Activated CD8-positive, alpha-beta memory T cell treated with anti-CD3 and anti-CD28 coated beads, Interleukin-2, amount 10 ng/mL, durations not matched to agents 7 days and 5 days (primary cell): ENCODE measurements at places on chromosomes 13 and 19. TPM values are rescaled to one million over a fixed set of nuclear protein-coding genes. Genes with fewer than 3 reads are reported as not detected.

LRRC4B gene
- total RNA-seq = not detected

CYP4F2 gene
- total RNA-seq = not detected

UGGT2 gene
- total RNA-seq = not detected

CLDN10 gene
- not detected for total RNA-seq

KLK14 gene
- 0.61 TPM for total RNA-seq

STARD13 gene
- total RNA-seq = 1.2 TPM

NXNL1 gene
- not detected for total RNA-seq

FXYD7 gene
- total RNA-seq = 1.9 TPM

ZNF749 gene
- 13.1 TPM for total RNA-seq

IFNL1 gene
- 0.26 TPM for total RNA-seq

ZNF415 gene
- total RNA-seq = 0.35 TPM

GSX1 gene
- not detected for total RNA-seq

OR10H1 gene
- not detected for total RNA-seq

RUVBL2 gene
- 125 TPM for total RNA-seq

ZNF880 gene
- 18.8 TPM for total RNA-seq

TNFSF9 gene
- 18.5 TPM for total RNA-seq

SHANK1 gene
- not detected for total RNA-seq

IQCN gene
- total RNA-seq = 2.2 TPM

BRME1 gene
- total RNA-seq = 4.4 TPM

ADM5 gene
- 2.7 TPM for total RNA-seq

PSG7 gene
- not detected for total RNA-seq

RASGRP4 gene
- 1.4 TPM for total RNA-seq

NLRP9 gene
- total RNA-seq = not detected

PRR22 gene
- total RNA-seq = 6.0 TPM

GJB2 gene
- total RNA-seq = 4.0 TPM

RYR1 gene
- 1.5 TPM for total RNA-seq

VAV1 gene
- 114 TPM for total RNA-seq

FREM2 gene
- total RNA-seq = 0.23 TPM

TMC4 gene
- 1.3 TPM for total RNA-seq

MYO1F gene
- total RNA-seq = 250 TPM

CUL4A gene
- total RNA-seq = 76.0 TPM

B3GNT3 gene
- total RNA-seq = not detected

RLN3 gene
- not detected for total RNA-seq

ZNF345 gene
- total RNA-seq = 6.2 TPM

ZNF607 gene
- total RNA-seq = 6.6 TPM

ANGPTL8 gene
- total RNA-seq = not detected

RASIP1 gene
- total RNA-seq = not detected

LHB gene
- total RNA-seq = not detected

RFPL4A gene
- not detected for total RNA-seq

ZNF555 gene
- 2.5 TPM for total RNA-seq

ZNF728 gene
- not detected for total RNA-seq

ZNF729 gene
- total RNA-seq = not detected

ASPDH gene
- total RNA-seq = not detected

TMEM238 gene
- total RNA-seq = 14.1 TPM

PLIN4 gene
- not detected for total RNA-seq

FGF22 gene
- not detected for total RNA-seq

TTC9B gene
- total RNA-seq = not detected

TSSK6 gene
- 6.3 TPM for total RNA-seq

CAPS gene
- total RNA-seq = 7.3 TPM

CYP2S1 gene
- not detected for total RNA-seq

PRR19 gene
- 1.1 TPM for total RNA-seq

GRIN2D gene
- total RNA-seq = 0.18 TPM
